ENCODE measurements at places on chromosomes 13 and 19. TPM values are rescaled to one million over a fixed set of nuclear protein-coding genes. Genes with fewer than 3 reads are reported as not detected.

DNA sequence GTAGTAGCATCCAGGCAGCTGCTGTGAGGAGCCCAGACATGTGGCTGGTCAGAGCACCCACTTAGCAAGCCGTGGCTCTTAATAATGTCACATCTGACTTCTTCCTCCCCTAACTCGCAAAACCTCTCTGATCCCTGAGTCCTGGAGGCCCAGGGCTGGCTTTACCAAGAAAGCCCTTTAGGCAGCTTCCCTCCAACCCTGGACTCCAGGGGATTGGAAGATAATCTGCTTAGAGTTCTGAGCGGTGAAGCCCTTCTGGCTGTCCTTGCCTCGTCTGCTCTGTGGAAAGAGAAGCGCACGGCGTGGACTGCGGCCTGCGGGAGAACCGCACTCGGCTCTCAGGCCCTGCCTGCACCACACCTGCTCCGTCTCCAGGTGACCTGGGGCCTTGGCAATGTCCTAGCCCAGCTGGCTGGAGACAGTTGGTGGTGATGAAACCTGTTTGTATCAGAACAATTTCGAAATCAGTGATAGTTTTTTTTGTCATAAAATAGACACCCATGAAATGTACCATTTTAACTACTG is 64.5 kb upstream of the MCF2L start:
- DNase-seq, result no peak
- no peak overlapping the region for H3K27ac ChIP-seq
- peaks cover 2% of the 10 kb centered on the region for H3K27me3 ChIP-seq
- H3K4me1 ChIP-seq, result no peaks in the 10 kb centered on the region
- H3K36me3 ChIP-seq, result no peaks in the 10 kb centered on the region

Gene ZNF333
- 15.4 TPM for total RNA-seq

Gene KRI1
- total RNA-seq, result 76.4 TPM

Gene VSIG10L
- 0.73 TPM for total RNA-seq

Gene SIGLEC11
- 0.46 TPM for total RNA-seq
